Peyer's patch (tissue), 4 donors: ENCODE measurements at places on chromosomes 2 and 18.
A peak's percentile ranks its signal among the peaks of the same experiment; 100 is the strongest.

- no peak for DNase-seq
Observed at GRCh38 chr18:78138983-78139496, 840.6 kb upstream of the SALL3 start.

DNA sequence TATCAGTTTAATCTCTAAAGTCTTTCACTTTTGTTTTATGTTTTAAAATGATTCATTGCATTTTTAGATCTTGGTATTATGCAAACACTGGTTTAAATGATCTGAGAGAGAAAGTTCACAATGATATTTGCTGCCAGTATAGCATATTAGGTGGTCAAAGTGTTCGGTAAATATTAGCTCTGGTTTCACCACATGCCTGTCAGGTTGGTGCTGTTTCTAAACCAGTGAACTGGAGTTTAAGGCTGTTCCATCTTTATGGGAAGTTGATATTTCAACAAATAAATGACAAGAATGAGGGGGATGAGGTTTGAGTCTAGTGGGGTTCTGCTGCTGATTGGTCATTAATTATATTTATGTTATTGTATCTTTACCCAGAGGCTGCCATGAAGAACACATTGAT, 436.4 kb downstream of the DCDC2C start:
- DNase-seq: no peak

- DNase-seq: no peak
Observed at GRCh38 chr2:196935432-196935831, 8.9 kb upstream of the PGAP1 start.

- DNase-seq: no peak
Observed at GRCh38 chr2:241157841-241158545, 7.7 kb downstream of the PPP1R7 start.

- no peak for DNase-seq
Observed at GRCh38 chr2:120976501-120977307, 241.0 kb downstream of the GLI2 start.

DNA sequence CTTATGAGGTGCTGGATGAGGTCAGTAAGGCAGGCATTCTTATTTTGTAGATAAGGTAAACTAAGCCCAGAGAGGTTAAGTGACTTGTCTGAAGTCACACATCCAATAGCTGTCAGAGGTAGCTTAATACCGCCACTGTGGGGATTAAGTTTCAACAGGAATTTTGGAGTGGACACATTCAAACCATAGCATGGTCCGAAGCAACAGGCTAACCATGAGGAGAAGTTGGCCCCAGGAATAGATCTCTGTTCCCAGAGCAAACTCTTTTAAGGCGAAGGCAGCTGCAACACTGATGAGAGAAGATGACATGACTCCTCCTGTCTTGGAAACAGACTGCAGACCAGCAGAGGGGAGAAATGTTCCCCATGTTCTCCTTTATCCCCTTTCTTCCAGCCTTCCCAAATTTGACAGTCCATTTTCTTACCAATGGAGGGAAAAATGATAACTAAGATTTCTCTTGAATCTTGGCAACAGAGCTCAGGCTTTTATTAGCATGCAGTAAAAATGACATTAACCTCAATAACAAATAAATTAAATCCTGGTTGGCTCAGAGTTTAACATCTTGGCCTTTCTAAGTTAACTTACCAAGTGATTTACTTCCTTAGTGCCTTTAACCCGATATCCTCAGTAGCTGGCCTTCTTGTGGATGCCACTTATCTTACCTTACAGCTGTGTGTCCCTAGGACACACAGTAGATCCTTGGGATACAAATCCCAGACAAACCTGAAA, 67.9 kb upstream of the STPG4 start:
- no peak for DNase-seq

DNA sequence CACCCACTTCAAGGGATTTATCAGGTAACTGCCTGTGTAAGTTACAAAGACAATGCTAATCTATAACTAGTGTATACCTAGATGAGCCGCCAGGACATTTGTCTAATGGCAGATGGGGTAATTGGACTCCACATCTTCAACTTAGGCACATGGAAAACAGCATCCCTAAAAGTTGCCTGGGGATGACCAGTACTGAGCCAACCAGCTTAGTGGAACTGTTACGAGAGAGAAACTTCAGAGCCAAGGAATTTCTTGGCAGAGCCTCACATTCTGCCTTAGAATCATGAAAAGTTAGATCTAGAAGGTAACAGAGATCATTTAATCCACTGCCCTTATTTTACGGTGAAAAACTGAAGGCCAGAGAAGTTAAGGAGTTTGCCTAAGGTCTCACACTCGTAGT, 15.5 kb upstream of the CLASP1 start:
- no peak for DNase-seq

- no peak for DNase-seq
Observed at GRCh38 chr2:168114619-168115018, 132.8 kb downstream of the STK39 start.

- DNase-seq: no peak
Observed at GRCh38 chr2:203532957-203533658, 2.0 kb downstream of the RAPH1 start.

- DNase-seq: no peak
Observed at GRCh38 chr2:224927011-224927410, 115.3 kb downstream of the DOCK10 start.

DNA sequence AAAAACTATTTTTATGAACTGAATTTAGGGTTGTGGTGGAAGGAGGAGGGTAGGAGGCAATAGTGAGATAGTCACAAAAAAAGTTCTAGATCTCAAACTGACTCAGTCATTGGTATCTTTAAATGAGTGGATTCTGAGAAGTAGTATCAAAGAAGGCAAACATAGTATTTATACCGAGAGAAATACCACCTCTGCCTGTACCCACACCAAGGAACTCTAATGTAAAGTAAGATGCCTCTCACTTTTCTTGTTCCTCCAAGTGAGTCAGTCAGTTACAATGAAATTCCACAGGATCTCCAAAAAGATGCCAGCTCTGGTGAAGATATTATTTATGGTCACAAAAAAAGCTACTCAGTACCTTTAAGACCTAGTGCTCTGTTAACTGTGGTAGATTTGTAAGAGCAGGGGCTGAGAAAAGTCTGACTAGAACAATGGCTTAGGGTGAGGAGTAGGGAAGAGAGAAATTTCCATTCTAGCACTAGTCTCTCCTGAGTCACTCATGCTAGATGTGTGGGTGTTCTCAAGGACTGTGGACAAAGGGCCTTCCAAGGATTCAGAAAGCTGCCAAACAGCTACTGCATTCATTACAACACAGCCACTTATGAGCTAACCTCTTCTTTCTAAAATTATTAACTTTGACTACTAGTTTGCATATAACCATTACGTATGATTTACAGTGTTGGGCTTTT, 36.3 kb downstream of the YWHAQ start:
- no peak for DNase-seq

GRCh38 chr2:234165421-234165820, 114.9 kb downstream of the SPP2 start:
- DNase-seq: no peak

- no peak for DNase-seq
Observed at GRCh38 chr2:112768432-112768831, 4.0 kb upstream of the CKAP2L start.

- DNase-seq: peak; percentile 80
Observed at GRCh38 chr2:96960153-96960961, 26.0 kb downstream of the FAM178B start.

GRCh38 chr2:167240671-167241070, 352.4 kb downstream of the XIRP2 start:
- DNase-seq: no peak

GRCh38 chr2:17878281-17879136, at the start of gene KCNS3:
KCNS3 (plus strand) TSS chr2:17878667; CDS start chr2:17931009, 52,342 bp downstream.
- DNase-seq: no peak

- no peak for DNase-seq
Observed at GRCh38 chr2:17580319-17580715, 39.8 kb downstream of the VSNL1 start.

DNA sequence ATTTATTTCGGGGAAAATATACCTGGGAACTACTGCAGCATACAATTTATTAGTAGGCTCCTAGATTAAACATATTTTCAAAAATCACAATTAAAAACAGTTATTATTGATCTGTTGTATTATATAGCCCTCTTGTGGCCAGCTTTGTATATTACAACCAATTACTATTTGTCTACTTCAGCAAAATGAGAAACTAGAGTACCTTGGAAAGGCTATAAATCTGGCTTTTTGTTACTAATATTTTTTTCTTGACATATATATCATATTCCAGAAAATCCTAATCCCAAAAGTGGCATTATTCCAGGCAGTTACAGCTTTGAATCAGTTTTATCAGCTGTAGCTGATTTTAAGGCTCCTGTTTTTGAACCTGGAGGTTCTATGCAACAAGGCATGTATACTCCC, 101.2 kb downstream of the UBR3 start:
- DNase-seq: no peak

DNA sequence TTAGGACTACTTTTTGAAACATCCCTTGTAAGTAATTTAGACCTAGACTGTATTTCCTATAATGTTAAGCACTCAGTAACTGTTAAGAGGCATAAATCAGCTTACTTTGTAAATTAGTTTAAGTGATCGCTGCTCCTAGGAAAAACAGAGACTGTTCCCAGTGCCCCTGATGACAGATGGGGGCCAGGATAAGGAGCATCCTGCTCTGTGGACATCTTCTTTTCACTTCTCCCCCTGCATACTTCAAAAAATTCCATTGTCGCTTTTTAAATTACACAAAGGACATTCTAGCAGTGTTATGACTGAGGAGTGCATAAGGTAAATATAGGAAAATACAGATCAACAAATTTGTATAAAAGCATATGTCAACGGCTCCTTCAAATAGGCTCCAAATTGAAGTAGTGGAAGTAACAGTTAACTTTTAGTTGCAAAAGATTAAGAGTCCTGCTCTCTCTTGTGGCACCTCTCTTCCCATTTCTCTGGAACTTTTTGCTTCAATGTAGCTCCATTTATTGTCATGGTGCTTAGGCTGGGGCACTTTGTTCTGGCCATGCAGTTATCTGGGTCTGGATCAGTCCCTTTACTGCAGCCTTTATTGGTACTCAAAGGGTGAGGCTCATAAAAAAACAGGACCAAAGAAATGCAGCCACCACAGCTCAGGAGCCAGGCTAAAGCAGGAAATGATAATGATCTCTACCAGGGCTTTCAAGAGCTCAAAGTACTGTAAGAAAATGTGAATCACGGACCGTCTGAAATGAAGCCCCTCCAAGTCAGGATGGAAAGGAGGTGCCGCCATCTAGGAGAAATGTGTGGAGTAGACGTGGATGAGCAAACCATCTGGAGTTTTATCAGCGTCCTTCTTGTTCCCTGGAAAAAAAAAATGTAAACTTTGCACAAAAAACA, 162.1 kb upstream of the ZNF516 start:
- DNase-seq: no peak

GRCh38 chr18:25005541-25006403, 346.2 kb downstream of the ZNF521 start:
- no peak for DNase-seq

DNA sequence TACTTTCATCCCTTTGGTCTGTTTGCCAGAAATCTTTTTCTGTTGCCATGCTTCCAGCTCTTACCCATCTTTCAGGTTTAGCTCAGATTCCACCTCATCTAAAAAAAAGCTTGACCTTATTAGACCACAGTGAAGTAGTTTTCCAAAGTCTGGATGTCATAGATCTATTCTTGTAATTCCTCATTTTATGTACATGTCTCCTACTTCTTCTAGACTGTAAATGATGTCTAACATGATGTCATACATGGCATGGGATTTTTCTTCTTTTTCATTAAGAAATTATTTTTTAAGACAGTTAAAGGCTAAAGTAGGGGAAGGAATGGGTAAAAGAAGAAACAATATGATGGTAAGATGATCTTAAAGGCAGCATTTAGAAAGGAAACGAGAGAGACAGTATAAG, 11.3 kb downstream of the GLS start:
- no peak for DNase-seq
